Activated CD4-positive, alpha-beta memory T cell treated with anti-CD3 and anti-CD28 coated beads for 36 hours (primary cell): ENCODE measurements at places on chromosomes 3 and 15. TPM values are rescaled to one million over a fixed set of nuclear protein-coding genes. Genes with fewer than 3 reads are reported as not detected.

Gene AHSG
- not detected for total RNA-seq

DNA sequence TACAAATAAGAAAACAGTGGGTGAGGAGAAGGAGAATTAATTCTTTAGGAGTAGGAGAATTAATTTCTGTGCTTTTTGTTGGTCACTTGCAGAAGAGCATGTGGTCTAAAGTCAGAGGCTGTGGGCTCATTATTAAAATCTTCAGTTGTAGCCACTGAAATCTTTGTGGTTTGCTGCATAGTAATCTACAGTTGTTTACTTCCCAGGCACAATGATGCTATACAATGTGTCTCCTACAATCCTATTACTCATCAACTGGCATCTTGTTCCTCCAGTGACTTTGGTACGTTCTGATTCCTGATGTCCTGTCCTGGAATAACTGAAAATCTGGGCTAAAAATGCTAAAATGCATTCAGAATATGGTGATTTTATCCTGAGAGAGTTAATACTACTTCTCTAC, 21.0 kb downstream of the IFT122 start:
- no peaks in the 10 kb centered on the region for H3K4me1 ChIP-seq
- no peak overlapping the region for H3K27ac ChIP-seq
- no peaks in the 10 kb centered on the region for H3K27me3 ChIP-seq
- H3K4me3 ChIP-seq = no peak overlapping the region

DNA sequence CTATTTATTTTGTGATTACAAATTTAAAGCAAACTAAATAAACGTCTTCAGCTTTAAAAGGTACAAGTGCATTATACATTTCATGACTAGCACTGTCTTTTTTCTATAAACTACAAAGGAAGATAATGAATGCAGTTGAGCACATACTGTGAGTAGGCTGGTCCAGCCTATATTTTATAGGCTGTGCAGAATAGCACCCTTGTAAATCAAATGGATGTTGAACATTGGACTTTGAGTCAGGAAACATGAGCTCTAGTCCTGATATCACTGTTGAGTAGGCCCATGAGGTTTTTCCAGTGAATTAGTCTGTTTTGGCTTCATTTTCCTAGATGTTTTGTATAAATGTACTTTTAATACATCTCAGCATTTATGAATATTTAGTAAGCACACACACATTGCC, 447.3 kb upstream of the KCNMB2 start:
- H3K27ac ChIP-seq = no peak overlapping the region
- H3K4me1 ChIP-seq = peaks cover 20% of the 10 kb centered on the region
- H3K4me3 ChIP-seq = no peak overlapping the region

GRCh38 chr3:55569033-55569599, 82.0 kb upstream of the WNT5A start:
- DNase-seq = no peak
- no peaks in the 10 kb centered on the region for H3K36me3 ChIP-seq
- H3K27ac ChIP-seq = no peak overlapping the region
- no peak overlapping the region for H3K4me3 ChIP-seq
- no peaks in the 10 kb centered on the region for H3K4me1 ChIP-seq

GRCh38 chr3:40178012-40178594, 131.4 kb upstream of the EIF1B start:
- no peaks in the 10 kb centered on the region for H3K27me3 ChIP-seq
- no peak overlapping the region for H3K27ac ChIP-seq
- no peak for DNase-seq
- no peak overlapping the region for H3K4me3 ChIP-seq
- H3K36me3 ChIP-seq = no peaks in the 10 kb centered on the region

DNA sequence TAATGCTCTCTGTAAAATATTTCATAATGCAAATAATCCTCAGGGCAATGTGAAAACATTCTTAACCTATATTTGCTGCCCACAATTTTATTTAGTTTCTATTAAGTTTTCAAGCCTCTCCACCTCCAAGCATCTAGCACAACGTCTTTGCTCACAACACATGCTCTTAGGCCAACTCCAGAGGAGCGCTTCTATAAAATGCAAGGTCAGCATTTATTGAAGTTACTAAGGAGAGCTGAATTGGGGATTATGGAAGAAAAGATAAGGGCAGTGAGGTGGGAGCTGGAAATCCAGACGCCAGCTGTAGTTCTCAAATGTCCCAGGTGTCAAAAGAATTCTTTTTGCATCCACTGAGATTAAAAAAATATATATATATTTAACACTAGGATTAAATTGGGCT, 996 bp downstream of the RABL3 start:
- no peak for DNase-seq
- peaks cover 2% of the 10 kb centered on the region for H3K27me3 ChIP-seq

- no peak for DNase-seq
- H3K27me3 ChIP-seq = no peaks in the 10 kb centered on the region
- H3K36me3 ChIP-seq = no peaks in the 10 kb centered on the region
- H3K27ac ChIP-seq = no peak overlapping the region
Measured at GRCh38 chr3:24740326-24740725, 245.7 kb upstream of the THRB start.
